Activated CD8-positive, alpha-beta T cell treated with anti-CD3 and anti-CD28 coated beads for 36 hours (primary cell): ENCODE measurements at places on chromosomes 7 and 10. TPM values are rescaled to one million over a fixed set of nuclear protein-coding genes. Genes with fewer than 3 reads are reported as not detected.

GRCh38 chr7:16846601-16847165, 35.1 kb downstream of the AGR3 start:
- H3K4me3 ChIP-seq, result no peak overlapping the region
- H3K27ac ChIP-seq, result no peak overlapping the region
- H3K36me3 ChIP-seq, result no peaks in the 10 kb centered on the region

GRCh38 chr10:31928549-31929260, at the start of gene ARHGAP12:
ARHGAP12 (minus strand) TSS chr10:31928831; CDS start chr10:31908855, 19,976 bp downstream.
- no peaks in the 10 kb centered on the region for H3K36me3 ChIP-seq
- H3K27me3 ChIP-seq, result no peaks in the 10 kb centered on the region
- DNase-seq, result peak; percentile 76
- H3K4me1 ChIP-seq, result peaks cover 45% of the 10 kb centered on the region
- H3K4me3 ChIP-seq, result peak within 1 kb of the TSS; percentile 86

DNA sequence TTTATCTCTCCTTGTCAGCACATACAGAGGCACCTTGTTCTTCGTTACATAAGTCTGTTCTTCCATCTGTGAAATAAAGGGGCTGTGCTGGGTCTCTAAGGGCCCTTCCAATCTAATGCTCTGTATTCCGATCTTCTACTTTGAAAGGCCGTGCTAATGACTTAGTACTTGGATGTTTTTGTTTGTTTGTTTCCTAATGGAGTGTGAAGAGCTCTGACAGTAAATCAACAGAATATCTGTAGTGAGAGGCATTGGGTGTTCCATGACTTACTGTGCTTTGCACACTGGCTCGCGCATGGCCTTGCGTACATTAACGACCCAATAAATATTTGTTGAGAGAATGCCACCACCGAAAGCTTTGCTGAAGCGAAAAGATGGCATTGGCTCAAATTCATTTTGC, 162.1 kb downstream of the CHN2 start:
- no peak for DNase-seq
- H3K27ac ChIP-seq, result no peak overlapping the region
- no peak overlapping the region for H3K4me3 ChIP-seq
- no peaks in the 10 kb centered on the region for H3K36me3 ChIP-seq
- H3K4me1 ChIP-seq, result no peaks in the 10 kb centered on the region

GRCh38 chr10:79588800-79589199, 21.9 kb upstream of the SFTPA1 start:
- no peaks in the 10 kb centered on the region for H3K36me3 ChIP-seq
- no peak overlapping the region for H3K4me3 ChIP-seq
- peaks cover 5% of the 10 kb centered on the region for H3K27me3 ChIP-seq
- no peaks in the 10 kb centered on the region for H3K4me1 ChIP-seq
- H3K27ac ChIP-seq, result no peak overlapping the region
- no peak for DNase-seq

DNA sequence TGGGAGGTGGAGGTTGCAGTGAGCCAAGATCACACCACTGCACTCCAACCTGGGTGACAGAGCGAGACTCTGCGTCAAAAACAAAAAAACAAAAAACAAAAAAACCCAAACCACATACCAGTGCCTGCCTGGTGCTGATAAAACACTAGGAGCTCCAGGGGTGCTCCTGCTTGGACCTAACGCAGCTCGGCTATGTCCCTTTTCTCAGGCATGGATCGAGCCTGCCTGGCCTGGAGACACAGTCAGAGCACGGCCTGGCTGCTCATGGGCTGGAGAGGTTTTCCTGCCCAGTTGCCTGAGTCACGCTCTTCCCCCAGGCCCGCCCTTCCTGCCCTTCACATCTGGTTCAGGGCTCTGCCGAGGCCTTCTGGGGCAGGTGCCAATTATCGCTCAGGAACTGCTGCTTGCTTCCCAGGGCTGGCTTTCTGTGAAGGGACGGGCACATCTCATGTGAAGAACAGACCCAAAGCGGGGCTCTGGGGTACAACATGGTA, 12.6 kb upstream of the NPFFR1 start:
- no peak overlapping the region for H3K4me3 ChIP-seq
- no peak overlapping the region for H3K27ac ChIP-seq
- no peaks in the 10 kb centered on the region for H3K36me3 ChIP-seq

DNA sequence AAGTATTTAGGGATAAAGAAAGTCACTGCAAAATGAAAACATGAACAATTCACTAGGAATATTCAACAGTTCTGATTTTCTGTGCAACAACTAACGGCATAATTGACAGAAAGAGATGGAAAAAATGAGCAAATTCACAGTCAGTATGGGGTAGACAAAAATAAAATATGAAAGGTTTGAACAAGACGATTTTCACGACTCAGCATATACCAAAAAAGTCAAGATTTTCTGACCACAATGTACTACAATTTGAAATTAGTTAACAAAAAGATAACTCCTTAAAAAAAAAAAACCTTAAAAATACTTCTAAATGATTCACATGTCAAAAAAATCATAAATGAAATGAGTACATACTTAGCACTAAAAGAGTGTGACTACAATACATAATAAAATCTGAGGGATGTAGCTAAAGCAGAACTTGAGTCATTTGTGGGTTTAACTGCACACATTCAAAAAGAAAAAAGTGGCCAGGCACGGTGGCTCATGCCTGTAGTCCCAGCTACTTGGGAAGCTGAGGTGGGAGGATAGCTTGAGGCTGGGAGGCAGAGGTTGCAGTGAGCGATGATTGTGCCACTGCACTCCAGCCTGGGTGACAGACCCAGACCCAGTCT, 22.6 kb upstream of the MTURN start:
- no peak overlapping the region for H3K4me3 ChIP-seq
- H3K27ac ChIP-seq, result no peak overlapping the region
- H3K27me3 ChIP-seq, result no peaks in the 10 kb centered on the region
- peaks cover 2% of the 10 kb centered on the region for H3K36me3 ChIP-seq

DNA sequence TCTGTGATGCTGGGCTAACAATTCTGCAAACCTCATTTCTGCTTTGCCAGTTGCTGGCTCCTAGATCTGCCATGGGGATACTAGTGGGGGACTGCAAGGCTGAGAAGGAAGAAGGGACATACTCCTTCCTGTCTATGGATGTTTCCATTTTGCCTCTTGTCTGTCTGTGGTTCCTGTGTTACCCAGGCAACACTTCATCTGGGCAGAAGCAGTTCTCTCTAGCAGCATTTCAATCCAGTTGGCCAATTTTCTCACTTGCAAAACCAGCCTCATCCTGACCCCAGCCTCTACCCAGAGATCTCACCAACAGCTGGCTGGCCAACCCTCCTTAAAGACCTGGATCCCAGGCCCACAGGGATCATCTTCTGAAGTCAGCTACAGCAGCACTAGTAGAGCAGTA, 131.7 kb downstream of the DOCK4 start:
- no peak overlapping the region for H3K27ac ChIP-seq
- no peaks in the 10 kb centered on the region for H3K4me1 ChIP-seq
- peaks cover 19% of the 10 kb centered on the region for H3K27me3 ChIP-seq
- DNase-seq, result no peak

DNA sequence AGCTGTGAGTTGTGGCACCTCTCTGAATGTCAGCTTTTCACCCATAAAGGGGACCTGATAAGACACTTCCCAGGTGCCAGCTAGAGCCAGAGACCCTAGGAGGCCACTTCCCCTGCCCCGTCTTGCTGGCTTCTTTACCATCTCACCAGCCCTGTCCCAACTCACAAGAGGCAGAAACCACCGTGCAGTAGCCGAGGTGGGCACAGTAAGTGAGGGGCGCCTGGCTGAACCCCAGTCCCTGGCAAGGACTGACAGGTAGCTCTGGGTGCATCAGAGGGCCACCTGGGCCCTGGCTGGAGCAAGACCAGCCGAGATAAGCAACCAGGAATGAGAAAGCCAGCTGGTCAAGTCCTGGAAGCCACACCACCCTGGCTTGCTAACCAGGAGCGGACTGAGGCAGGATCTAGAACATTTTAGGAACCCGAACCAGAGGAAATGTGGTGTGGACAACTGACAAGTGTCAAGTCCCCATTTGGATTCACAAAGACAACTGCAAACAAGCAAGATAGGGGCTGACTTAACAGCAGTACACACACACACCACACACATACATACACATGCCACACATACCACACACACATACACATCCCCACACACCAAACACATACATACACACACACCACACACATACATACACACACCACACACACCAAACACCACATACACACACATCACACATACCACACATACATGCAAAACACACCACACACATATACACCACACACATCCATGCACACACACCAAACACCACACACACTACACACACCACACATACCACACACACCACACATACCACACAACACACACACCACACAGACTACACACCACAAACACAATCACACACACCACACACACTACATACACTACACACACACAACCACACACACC, 20.8 kb downstream of the OGDHL start:
- no peaks in the 10 kb centered on the region for H3K27me3 ChIP-seq
- H3K4me3 ChIP-seq, result no peak overlapping the region
- DNase-seq, result no peak
- no peaks in the 10 kb centered on the region for H3K4me1 ChIP-seq
- no peaks in the 10 kb centered on the region for H3K36me3 ChIP-seq

NUPR2 gene
- not detected for total RNA-seq

MTURN gene
- total RNA-seq, result 3.2 TPM

KNDC1 gene
- not detected for total RNA-seq

ZNF138 gene
- 9.4 TPM for total RNA-seq

PSAP gene
- total RNA-seq, result 101 TPM

SAMD9 gene
- total RNA-seq, result 14.6 TPM

LRRC18 gene
- not detected for total RNA-seq
